HS-27A (cell line): ENCODE measurements at places on chromosomes 5 and 9.

- no peak for DNase-seq
Observed at GRCh38 chr5:116532762-116533525, 41.7 kb downstream of the SEMA6A start.

- no peak for DNase-seq
Observed at GRCh38 chr5:133538718-133539117, 73.6 kb downstream of the FSTL4 start.

DNA sequence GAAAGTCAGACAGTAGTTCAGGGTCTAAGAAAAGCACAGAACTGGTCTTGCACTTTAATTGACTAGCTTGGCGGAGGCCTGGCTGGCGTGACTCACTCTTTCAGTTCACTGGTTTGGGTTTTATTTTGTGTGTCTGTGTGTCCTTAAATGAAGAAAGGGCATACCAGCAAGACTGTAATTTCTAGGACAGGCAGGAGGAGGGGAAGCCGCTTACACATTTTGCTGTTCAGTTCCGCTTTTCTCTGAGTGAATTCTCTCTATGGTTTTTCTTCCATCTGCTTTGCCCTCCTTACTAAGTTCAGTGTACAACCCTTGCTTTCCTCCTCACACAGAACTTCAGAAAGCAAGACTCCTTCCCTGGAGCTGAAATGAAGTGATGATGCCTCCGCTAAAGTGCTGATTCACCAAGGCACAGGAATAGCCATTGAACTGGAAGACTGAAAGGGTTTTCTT, 150.8 kb downstream of the MEF2C start:
- DNase-seq, result no peak

GRCh38 chr5:67380431-67380830, 183.8 kb upstream of the CD180 start:
- DNase-seq, result no peak
